ENCODE measurements at places on chromosomes 1 and 21.

DNA sequence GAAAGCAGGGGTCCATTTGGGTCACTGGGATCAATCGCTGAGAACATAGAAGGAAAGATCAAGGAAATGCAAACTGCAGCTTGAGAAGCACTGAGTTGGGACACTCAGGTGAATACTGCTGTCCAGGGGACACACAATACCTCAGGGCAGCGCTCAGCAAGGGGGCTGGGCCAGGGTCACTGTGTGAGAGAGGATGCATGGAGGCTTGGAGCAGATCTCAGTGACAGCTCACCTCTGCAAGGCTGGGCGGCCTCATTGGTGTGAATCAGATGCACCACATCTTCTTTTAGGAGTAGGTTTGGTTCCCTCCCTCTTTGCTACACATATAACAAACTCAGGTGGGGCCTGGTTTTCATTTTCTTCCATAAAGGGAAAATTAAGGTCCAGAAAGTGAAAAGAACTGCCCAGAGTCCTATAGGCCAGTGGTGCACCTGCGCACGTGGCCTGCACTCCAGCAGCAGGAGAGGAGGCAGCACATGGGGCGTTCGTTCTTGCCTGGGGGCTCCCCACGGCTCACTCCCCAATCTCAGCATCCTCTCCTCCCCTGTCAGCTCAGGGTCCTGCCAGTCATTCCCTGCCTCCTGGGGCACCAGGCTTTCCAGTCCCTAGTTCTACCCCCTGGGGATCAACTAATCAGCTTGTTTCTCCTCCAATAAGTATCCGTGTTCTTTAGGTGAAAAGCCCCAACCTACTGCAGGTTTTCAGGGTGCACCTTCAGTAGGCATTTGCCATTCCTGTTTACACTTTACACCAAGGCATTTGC lies 1.5 kb downstream of the A3GALT2 start:
- DNase-seq = no peak

- no peak for DNase-seq
Observed at GRCh38 chr21:14259747-14260146, 43.8 kb downstream of the RBM11 start.

DNA sequence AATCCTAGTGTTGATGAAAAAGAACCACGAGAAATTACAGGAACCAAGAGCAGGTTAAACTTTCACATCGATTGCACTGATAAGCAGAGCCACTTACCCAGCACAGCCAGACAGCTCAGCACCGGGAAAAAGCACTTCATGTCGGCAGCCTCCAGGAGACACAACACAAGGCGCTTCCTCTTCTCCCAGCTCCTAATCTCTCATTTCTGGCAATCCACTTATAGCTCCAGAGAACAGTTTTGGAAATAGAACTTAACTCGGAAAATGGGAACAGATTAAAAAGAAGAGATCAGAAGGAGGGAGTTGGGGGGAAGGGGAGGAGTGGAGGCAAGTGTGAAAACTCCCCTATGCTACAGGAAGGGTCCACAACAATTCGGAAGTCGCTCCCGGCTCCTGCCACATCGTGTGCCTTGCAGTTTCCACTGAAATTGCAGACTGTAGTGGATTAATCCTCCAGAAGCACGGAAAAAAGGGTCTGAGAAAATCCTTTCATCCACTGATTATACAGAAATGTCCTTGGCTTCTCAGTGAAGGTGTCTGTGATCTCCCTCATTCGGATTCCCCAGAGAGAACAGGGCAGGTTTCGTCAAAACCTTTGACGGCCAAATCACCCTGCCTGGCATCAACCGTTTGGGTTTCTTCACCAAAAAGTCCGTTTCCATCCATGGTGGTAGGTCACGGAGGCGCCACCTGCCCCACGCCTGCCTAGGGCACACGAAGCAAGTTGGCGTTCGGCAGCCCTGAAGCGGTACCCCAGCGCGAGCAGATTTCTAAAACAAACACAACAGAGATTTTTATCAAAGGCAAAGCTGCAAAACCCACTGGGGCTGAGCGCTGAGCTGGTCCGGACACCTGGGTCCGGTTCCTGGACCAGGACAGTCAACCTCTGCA lies 1.1 kb downstream of the IGSF3 start:
- DNase-seq = no peak

DNA sequence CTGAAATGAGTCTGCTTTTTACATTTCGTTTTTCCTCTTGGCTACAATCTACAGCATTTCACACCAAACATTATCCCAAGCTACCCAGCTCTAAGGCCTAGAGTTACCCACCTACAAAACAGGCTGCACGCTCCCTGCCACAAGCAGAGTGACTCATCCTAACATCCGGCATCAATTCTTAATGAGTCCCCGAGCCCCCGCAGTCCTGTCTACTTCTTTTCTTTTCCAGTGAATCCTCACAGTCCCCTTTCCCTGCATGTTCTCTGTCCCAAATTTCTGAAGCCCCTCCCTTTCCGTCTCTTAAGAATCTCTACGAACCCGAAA lies 650 bp downstream of the PCNX2 start:
- peak; percentile 31 for DNase-seq

DNA sequence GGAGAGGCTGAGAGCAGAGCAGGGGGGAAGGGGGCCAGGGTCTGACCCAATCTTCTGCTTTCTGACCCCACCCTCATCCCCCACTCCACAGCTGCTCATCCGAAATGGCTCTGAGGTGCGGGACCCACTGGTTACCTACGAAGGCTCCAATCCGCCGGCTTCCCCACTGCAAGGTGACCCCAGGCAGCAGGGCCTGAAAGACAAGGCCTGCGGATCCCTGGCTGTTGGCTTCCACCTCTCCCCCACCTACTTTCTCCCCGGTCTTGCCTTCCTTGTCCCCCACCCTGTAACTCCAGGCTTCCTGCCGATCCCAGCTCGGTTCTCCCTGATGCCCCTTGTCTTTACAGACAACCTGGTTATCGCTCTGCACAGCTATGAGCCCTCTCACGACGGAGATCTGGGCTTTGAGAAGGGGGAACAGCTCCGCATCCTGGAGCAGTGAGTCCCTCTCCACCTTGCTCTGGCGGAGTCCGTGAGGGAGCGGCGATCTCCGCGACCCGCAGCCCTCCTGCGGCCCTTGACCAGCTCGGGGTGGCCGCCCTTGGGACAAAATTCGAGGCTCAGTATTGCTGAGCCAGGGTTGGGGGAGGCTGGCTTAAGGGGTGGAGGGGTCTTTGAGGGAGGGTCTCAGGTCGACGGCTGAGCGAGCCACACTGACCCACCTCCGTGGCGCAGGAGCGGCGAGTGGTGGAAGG lies 17.1 kb upstream of the HDAC1 start:
- DNase-seq = no peak

GRCh38 chr1:45348966-45349677 lies 8.9 kb upstream of the MUTYH start:
- no peak for DNase-seq

DNA sequence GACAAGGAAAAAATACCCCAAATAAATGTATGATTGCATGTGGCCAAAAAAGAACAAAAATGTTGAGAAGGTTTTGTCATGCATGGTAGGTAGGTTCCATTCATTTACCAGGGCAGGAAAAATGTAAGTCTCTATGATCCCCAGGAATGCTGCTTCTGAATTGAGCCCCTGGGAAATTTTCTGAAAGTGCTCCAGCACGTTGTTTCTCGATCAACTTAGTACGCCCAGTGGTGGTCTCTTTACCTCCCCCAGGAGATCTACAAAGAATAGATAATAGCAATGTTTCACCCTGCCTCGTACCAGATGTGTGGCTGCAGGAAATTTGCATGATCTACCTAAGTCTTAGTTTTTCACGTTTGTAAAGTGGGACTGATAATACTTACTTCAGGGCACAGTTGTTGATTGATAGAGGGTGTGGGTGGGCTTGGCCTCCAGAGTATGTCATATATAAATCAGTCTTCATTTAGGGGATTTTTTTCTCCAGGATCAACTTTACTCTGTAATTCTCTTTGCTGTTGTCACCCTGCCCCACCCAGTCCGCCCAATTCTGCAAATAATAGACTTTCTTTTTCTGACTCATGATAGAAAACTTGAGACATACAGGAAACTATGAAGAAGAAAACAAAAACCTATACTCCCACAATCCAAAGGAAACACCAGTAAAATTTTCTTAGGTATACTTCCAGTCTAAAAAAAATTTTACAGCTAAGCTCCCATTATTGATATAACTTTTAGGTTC lies 462.0 kb upstream of the RUNX1 start:
- DNase-seq = peak; percentile 6

DNA sequence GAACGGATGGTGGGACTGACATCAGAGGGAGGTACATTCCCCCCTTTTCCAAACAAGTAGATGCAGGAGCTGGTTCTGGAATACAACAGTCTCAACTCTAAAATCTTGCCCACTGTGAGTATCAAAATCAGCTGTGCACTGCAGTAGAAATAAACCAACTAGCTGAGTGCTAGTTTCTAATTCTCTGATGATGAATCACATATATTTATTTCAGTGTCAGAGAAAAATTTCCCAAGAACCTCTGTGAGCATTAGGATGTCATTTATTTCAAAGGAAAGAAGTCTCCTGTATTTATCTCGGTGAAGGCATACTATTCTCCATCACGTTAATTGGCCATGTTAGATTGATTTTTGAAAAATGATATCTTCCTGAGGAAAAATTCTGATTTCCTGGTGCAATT lies 67.1 kb downstream of the LHX9 start:
- no peak for DNase-seq

DNA sequence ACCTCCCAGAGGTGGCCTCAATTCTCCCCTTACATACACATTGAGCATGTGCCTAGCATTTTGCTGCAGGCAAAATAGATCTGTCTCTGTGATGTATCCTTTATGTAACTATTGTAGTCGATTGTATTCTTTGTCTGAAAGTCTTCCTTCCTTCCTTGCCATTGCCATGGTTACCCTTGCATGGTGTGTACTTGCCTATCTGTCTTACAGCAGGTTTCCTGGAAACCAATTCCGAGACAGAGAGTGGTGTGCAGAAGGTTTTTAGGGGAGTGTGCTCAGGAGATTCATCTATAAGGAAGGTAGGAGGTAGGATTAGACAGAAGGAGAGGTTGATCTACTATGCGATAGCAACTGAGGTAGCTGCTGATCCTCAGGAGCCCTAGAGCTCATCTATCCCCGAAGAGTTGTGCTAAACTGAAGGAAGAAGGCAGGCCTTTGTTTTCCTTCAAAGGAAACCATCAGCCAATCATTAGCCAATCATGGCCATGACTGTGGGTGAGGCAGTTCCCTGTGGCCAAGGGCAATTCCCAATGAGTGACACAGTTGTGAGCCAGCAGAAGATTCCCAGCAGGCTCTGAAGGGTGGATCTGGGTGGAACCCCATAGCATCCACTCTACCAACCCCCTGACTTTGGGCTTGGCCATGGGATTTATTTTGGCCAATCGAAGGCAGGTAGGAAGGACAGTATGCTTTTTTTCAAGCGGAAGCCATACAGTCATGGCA lies 15.0 kb downstream of the CITED4 start:
- DNase-seq = no peak

GRCh38 chr1:9891207-9891606 lies 18.9 kb downstream of the CTNNBIP1 start:
- DNase-seq = no peak

DNA sequence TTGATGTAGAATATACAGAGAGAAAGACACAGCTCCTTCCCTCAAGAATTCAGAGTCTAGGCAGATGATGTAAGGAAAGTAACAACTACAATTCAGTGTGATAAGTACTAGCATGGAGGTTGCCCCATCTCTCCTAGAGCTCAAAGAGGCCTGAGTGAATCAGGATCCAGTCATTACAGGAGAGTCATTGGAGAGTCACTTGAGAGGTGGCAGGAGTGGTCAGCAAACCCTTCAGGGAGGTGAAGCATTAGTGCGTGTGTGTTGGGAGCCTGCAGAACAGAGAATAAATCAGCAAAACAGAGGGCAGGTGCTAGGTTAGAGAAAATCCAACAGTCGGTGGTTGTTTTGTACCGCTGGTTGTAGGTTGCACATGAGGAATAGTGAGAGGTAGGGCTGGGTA lies 46.1 kb downstream of the GRIK1 start:
- no peak for DNase-seq

DNA sequence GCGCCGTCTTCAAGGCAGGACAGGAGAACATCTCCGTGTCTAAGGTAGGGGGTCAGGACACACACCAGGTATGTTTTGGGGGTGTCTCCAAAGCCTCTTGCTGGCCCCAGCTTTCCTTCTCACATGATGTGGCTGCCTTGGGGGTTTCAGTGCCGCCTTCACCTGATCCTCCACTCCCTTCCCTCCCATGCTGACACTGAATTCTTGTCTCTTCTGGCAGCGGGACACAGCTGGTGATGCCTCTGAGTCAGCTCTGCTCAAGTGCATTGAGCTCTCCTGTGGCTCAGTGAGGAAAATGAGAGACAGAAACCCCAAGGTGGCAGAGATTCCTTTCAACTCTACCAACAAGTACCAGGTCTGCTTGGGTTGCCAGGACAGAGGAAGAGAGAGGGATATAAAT lies 13.5 kb downstream of the ATP1A2 start:
- no peak for DNase-seq

- no peak for DNase-seq
Observed at GRCh38 chr21:29221253-29221744, 77.4 kb upstream of the BACH1 start.

GRCh38 chr1:222829868-222830267 lies 15.0 kb downstream of the DISP1 start:
- DNase-seq = no peak

DNA sequence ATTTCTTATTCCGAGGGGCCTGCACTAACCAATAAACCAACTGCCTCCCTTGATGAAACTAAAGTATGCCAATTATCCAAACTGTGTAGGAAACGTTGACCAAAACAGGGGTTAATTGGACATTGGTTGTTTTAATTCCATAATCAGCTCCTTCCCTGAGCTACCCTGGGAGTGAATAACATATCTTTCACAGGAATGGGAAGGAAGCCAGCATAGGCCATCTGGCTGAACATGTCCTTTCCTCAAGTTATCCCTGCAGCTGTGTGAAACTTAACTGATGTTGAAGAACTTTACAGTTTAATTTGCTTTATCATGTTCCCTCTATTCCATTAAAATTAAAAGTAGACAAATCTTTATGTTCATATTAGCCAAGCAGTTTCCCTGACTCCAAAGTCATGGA lies 75.4 kb downstream of the NRIP1 start:
- no peak for DNase-seq

DNA sequence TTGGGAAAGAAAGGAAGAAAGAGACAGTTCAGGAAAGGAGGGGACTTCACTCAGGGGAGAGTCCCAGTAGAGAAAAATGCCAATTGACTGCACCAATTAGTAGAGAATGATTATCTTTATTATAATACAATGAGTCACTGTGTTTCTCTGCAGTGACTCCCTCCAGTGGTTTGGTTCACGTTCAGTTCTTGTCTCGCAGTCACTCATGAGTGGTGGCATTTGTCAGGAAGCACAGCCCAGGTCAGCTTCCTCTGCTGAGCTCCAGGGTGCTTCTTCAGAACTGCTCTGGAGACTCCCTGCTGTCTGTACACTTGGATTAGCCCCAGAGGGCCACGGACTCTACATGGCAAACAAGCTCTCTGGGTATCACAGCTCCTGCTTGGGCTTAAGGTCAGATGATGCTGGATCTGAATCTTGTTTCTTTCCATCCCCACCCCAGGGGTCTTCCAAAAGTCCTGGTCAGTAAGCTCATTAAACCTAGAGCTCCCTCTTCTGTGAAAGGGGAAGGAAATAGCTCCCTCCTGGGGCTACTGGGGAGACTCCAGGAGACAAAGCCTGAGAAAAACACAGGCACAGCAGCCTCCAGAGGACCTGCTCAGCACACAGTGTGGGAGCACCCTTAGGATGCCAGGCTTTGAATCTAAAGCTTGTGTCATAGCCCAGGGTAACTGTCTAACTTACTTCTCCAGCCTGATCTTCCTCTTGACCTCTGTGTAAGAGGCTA lies 619.0 kb downstream of the AJAP1 start:
- DNase-seq = no peak

- DNase-seq = peak; percentile 13
Observed at GRCh38 chr1:206809504-206810084, 37.3 kb upstream of the IL10 start.

Data from stimulated activated naive CD4-positive, alpha-beta T cell treated with Interleukin-2 at 50 U/mL for 16 hours (primary cell).